ENCODE measurements at places on chromosomes 11 and 22.

DNA sequence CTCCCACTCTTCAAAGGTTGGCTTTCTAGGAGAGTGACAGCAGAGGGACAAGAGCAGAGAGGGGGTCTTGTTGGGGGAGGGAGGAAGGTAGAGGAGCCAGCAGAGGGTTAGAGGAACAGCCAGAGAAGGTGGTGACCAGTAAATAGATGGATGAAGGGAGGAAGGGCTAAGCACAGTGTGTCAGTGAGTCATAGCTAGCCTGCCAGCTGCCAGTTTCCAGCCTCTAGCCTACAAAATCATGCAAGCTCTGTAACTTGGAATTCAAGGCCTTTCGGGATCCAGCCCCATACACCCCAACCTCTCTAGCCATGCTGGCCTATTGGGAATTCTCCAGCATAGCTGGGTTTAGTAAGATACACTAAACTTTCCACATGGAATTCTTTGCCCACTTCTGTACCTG lies 147.4 kb upstream of the TEAD1 start:
- no peak overlapping the region for H3K27ac ChIP-seq
- no peak overlapping the region for H3K4me3 ChIP-seq
- DNase-seq = no peak
- no peaks in the 10 kb centered on the region for H3K4me1 ChIP-seq
- H3K36me3 ChIP-seq = no peaks in the 10 kb centered on the region
- H3K27me3 ChIP-seq = no peaks in the 10 kb centered on the region

- no peaks in the 10 kb centered on the region for H3K4me1 ChIP-seq
- H3K4me3 ChIP-seq = no peak overlapping the region
- no peaks in the 10 kb centered on the region for H3K36me3 ChIP-seq
- DNase-seq = no peak
- H3K27ac ChIP-seq = no peak overlapping the region
Observed at GRCh38 chr11:94376841-94377240, 24.4 kb downstream of the GPR83 start.

GRCh38 chr11:16774936-16775613 lies 36.6 kb downstream of the C11orf58 start:
- no peak for DNase-seq
- no peak overlapping the region for H3K27ac ChIP-seq
- H3K4me1 ChIP-seq = no peaks in the 10 kb centered on the region
- no peaks in the 10 kb centered on the region for H3K27me3 ChIP-seq
- H3K4me3 ChIP-seq = no peak overlapping the region

DNA sequence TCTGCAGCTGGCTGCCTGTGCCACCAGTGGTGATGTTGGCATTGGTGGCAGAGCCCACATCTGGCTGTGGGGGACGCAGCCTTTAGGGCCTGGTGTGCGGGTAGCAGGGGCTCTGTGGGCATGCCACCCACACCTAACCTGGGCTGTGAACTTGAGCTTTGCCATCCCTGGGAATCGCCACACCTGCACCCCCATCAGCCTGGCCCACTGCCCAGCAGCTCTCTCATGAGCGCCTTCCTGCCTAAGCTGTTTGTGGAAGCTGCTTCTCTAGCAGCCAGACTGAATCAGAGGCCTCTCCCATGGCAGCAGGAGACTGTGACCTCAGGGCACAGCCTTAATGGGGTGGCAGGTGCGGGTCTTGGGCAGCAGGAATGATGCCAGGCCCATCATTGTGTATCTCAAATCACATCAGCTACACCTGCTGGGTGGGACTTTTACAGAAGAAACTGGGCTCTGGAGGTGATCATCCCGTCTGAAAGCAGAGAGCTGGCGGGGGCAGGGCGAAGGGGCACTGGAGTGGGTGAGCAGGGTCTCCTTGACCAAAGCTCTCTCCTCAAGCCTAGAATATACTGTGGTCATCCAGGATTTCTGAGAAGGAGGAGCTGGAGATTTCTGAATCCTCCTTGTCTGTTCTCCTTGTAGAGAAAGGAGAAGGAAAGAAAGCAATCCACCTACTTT lies 17.8 kb upstream of the CARS1 start:
- H3K4me3 ChIP-seq = no peak overlapping the region
- H3K27me3 ChIP-seq = no peaks in the 10 kb centered on the region
- no peaks in the 10 kb centered on the region for H3K36me3 ChIP-seq
- no peak overlapping the region for H3K27ac ChIP-seq
- H3K4me1 ChIP-seq = no peaks in the 10 kb centered on the region

GRCh38 chr22:27663812-27664211 lies 137.7 kb downstream of the MN1 start:
- DNase-seq = no peak
- no peak overlapping the region for H3K4me3 ChIP-seq
- H3K27ac ChIP-seq = no peak overlapping the region
- H3K4me1 ChIP-seq = no peaks in the 10 kb centered on the region
- H3K27me3 ChIP-seq = no peaks in the 10 kb centered on the region

DNA sequence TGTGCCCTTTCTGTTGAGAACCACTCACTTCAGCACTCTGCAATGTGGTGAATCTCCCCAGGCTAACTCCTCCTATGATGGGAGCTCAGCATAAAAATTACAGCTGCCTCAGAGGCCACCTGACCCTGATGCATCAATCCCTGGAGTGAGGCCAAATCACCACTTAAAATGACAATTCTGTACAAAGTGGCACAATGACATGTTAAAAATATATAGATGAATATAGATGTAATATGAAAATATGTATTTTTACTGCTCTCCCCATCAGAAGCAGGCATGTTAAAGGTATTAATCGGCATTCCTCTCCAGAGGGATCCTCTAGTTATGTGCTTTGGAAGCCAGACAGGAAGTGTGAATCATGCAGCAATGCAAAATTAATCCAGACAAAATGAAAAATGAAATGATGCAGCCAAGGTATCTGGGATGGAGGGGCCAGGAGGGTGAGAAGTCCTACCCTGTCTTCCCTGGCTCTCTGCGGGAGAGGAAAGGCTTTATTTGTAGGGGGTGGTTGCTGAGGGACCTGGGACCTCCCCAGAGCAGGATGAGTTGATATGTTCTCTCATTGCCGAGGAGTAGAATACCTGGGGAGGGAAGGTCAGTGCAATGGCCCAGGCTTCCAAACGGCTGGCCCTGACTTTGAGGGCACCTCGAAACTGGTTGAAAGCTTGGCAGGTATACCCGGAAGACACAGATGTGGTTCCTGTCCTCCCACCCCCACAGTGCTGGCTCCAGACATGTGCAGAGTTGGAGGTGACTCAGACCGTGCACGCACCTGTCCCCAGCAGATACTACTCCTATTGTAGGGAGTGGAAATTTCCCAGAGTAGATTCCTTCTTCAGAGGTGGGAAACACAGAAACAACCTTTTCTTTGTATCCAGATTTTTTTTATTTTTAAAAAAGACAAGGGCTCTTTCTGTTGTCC lies 347.9 kb upstream of the NCAM1 start:
- no peak overlapping the region for H3K27ac ChIP-seq
- no peak overlapping the region for H3K4me3 ChIP-seq
- H3K27me3 ChIP-seq = peaks cover 6% of the 10 kb centered on the region
- H3K36me3 ChIP-seq = no peaks in the 10 kb centered on the region

- no peaks in the 10 kb centered on the region for H3K27me3 ChIP-seq
- H3K4me1 ChIP-seq = peaks cover 22% of the 10 kb centered on the region
- no peaks in the 10 kb centered on the region for H3K36me3 ChIP-seq
- no peak overlapping the region for H3K4me3 ChIP-seq
- no peak overlapping the region for H3K27ac ChIP-seq
Observed at GRCh38 chr11:1260023-1260501, 37.2 kb downstream of the MUC5B start.

DNA sequence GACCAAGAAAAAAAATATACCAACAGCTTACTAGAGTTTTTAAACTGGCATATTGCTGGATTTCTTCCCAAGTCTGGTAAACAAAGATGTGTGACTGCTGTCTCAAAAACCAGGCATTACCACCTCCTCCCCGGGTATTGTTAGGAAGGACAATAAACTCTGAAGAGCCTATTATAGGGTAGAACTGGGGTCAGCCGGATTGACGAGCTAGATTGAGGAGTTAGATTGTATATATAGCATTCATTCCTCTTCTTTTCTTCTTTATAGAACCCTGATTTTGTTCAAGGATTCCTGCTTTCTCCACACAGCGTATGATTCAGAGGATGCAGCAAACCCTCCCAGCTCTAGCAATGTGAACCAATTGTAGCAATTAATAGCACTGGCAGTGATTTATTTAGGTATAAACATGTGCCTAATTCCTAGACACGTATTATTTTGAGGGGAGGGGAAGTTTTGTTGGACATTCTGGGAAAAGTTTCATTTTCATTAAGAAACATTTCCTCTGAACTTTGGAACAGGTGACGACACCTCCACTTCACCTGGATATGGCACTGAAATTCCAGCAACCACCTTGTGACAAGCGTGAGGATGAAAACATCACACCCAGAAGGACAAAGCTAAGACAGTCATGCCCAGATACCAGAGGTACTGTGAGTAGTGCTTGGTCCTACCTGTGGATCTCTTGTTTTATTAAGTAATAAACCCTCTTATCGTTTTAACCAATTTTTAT lies 679.4 kb upstream of the KIRREL3 start:
- H3K36me3 ChIP-seq = no peaks in the 10 kb centered on the region
- no peaks in the 10 kb centered on the region for H3K4me1 ChIP-seq
- H3K4me3 ChIP-seq = no peak overlapping the region
- no peak for DNase-seq
- no peaks in the 10 kb centered on the region for H3K27me3 ChIP-seq

GRCh38 chr11:46026606-46027293 lies 94.5 kb downstream of the PHF21A start:
- no peak overlapping the region for H3K4me3 ChIP-seq
- H3K4me1 ChIP-seq = no peaks in the 10 kb centered on the region
- H3K36me3 ChIP-seq = no peaks in the 10 kb centered on the region
- H3K27me3 ChIP-seq = no peaks in the 10 kb centered on the region
- H3K27ac ChIP-seq = no peak overlapping the region

- no peak for DNase-seq
- no peaks in the 10 kb centered on the region for H3K36me3 ChIP-seq
- H3K27me3 ChIP-seq = peaks cover 10% of the 10 kb centered on the region
- no peak overlapping the region for H3K27ac ChIP-seq
- no peaks in the 10 kb centered on the region for H3K4me1 ChIP-seq
- no peak overlapping the region for H3K4me3 ChIP-seq
Observed at GRCh38 chr22:43740587-43741270, 71.4 kb downstream of the EFCAB6 start.

DNA sequence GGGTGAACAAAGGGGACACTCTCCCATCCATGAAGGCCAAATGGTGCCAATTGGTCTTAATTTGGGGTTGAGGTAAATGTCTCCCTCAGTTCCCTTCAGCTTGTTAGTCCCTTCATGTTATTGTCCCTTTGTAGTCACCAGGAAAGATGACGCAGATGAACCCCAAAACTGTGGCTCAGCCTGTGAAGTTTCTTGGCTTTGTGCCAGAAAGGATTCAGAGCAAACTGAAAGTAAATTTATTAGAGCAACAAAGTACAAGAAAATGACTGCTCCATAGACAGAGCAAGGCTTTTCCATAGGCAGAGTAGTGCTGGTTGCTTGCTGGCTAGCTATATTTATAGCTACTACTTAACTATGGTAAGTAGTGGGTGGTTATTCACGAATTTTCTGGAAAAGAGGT lies 16.7 kb downstream of the OR4C3 start:
- DNase-seq = peak; percentile 4
- peaks cover 7% of the 10 kb centered on the region for H3K4me1 ChIP-seq
- no peaks in the 10 kb centered on the region for H3K36me3 ChIP-seq
- H3K27me3 ChIP-seq = no peaks in the 10 kb centered on the region

DNA sequence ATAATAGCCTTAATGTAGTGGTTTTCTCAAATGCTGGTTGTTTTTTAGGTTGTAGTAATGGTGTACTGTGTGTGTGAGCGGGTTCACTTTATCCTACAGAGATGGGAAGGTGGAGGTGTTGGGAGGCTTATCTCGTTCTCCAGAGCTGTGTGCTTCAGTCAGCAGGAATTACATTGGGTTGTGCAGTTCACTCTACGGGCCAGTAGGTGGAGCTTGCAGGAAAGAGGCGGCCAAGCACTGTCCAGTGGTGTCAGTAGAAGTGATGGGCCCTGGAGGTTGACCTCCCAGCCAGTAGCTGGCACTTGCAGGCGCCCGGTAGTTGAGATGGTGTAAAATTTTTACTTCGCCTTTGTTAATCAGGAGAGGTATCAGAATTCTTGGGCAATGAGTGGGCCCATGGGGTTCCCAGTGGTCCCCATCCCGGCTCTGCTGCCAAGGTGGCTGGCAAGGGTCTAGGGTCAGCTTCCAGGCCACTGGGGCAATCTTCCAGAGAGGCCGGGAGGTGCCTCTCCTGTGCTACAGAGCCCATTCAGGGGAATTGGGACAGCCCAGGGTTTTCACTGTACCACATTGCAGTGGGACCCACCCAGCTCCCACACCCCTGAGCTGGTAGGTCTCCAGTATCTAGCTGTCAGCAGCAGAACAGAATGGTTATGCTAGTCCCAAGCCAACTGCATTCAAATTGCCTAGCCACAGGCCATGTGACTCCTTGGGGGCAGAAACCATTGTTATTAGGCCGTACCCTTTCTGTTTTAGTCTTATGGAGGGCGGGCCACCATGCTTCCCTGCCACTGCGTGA lies 43.9 kb downstream of the BIRC2 start:
- no peak overlapping the region for H3K4me3 ChIP-seq
- H3K27me3 ChIP-seq = no peaks in the 10 kb centered on the region
- peak overlapping the region; percentile 7 for H3K27ac ChIP-seq
- DNase-seq = peak; percentile 58
- peaks cover 41% of the 10 kb centered on the region for H3K36me3 ChIP-seq
- H3K4me1 ChIP-seq = peaks cover 23% of the 10 kb centered on the region

DNA sequence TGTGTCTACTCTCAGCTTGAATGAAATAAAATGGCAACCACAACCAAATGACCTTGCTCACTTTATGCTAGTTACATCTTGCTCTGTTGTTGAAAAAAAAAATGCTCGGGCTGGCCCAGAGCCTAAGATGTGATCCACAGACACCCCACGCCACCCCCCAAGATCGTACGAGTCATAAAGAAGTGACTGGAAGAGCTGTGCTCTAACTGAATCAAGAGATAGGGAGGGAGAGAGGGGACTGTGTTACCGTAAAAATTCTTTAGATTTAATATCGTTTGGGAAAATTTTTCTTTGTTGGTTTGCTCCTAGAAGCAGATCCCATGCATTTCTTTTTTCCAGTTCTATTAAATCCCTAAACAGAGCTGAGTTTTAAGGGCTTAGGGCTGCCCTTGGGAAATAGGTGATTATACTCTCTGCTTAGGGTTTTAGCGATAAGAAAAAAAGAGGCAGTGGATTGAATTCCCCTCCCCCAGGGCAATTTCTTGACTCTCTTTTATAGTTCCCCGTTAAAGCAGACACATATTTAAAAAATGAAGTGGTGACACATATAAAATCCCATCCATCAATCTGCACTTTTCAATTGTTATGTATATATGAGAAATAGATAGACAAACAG lies 14.5 kb downstream of the MAML2 start:
- no peak for DNase-seq
- peaks cover 17% of the 10 kb centered on the region for H3K4me1 ChIP-seq
- H3K27ac ChIP-seq = no peak overlapping the region
- H3K4me3 ChIP-seq = no peak overlapping the region
- peaks cover 10% of the 10 kb centered on the region for H3K36me3 ChIP-seq

Measured in CD4-positive, alpha-beta T cell (primary cell).